ENCODE measurements at places on chromosomes 2 and 18.

GRCh38 chr2:136110526-136110925 is 7.4 kb downstream of the CXCR4 start:
- no peak for DNase-seq

DNA sequence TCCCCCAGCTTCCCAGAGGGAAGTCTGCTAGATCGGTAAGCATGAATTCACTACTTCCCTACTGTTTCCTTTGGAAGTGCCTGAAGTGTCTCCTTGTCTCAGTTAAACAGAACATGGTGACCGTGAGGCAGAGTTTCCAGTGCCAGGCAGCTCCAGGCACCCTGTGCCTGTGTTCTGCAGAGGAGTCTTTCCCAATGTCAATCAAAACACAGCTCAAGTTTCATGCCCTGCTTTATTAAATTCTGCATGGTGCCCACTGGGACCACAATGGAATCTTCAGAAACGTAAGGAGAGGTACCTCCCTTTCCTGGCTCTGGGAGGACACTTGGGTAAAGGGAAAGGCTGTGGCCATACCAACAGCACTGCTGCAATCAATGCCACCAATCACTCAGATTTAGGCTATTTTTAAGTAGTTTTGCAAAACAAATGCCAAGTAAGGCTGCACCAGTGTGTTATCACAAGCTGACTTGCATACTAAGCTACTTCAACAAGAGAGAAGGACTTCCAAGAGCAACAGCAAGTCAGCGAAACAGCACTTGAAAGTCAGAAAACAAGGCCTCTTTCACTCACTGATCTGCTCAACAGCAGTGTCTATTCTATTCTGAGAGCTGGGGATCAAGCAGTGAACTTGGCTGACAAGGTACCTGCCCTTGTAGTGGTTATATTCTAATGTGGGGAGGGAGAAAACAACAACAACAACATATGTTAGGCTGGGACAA is 14.9 kb downstream of the LPIN2 start:
- DNase-seq, result no peak

- DNase-seq, result no peak
Measured at GRCh38 chr2:55224761-55225261, 7.3 kb downstream of the CLHC1 start.

- DNase-seq, result no peak
Measured at GRCh38 chr18:24262087-24262486, 123.2 kb downstream of the CABYR start.

- DNase-seq, result no peak
Measured at GRCh38 chr2:46943881-46944798, 28.5 kb upstream of the MCFD2 start.

DNA sequence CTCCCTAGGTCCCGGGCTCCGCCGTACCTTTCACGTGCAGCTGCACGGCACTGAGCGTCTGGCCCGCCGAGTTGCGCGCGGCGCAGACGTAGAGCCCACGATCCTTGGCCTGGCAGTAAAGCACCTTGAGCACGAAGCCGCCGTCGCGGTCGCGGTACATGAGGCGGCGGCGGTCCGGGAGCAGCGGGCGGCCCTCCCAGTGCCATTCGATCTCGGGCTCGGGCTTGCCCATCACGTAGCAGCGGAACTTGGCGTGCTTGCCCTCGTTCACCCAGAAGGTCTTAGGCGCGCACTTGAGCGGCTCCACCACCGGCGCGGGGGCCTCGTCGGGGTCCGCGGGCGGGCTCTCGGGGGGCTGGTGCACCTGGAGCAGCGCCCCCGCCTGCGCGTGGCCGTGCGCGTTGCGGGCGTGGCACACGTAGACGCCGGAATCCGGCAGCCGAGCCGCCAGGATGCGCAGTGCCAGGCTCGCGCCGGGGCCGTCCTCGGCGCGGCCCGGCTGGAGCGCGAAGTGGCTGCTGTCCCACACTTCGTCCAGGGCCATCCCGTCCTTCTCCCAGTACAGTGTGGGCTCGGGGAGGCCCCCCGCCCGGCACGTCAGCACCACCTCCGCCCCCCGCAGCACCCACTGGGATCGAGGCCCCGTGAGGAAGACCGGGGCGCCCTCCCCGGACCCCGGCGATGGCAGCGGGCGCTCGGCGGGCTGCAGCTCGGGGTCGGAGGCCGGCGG is 980 bp downstream of the OBSL1 start:
- DNase-seq, result no peak

DNA sequence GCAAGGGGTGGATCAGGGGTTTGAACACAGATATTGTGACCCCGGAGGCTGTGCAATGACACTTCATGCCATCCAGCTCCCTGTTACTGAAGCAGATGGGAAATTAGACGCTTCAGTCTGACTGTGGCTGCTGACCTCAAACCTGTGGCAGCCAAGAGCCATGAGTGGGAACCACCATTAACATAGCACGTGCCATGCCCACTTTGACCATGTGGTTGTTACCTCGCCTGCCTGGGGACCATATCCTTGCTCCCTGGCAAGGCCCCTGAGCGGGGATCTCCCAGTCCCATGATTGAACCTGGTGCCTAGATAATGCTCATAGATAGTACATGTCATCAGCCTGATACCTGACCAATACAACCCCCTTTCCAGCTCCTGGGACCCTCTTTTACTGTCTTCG is 68.9 kb downstream of the CYP26B1 start:
- DNase-seq, result no peak

DNA sequence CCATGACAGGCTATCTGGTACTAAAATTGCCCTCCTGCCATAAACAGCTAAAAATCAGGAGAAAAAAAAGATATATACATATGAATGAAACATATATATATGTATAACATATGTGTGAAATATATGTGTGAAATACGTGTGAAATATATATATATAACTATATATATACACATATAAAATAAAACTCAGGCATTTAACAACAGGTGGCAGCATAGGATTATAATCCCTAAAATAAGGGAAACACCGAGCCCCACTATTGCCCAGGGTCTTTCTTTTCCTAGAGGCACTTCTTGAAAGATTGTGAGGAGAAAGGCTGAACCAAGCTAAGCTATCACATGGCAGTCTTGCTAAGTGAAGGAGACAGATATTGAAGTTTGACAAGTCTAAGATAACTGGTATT is 65.9 kb upstream of the CYTIP start:
- DNase-seq, result no peak

DNA sequence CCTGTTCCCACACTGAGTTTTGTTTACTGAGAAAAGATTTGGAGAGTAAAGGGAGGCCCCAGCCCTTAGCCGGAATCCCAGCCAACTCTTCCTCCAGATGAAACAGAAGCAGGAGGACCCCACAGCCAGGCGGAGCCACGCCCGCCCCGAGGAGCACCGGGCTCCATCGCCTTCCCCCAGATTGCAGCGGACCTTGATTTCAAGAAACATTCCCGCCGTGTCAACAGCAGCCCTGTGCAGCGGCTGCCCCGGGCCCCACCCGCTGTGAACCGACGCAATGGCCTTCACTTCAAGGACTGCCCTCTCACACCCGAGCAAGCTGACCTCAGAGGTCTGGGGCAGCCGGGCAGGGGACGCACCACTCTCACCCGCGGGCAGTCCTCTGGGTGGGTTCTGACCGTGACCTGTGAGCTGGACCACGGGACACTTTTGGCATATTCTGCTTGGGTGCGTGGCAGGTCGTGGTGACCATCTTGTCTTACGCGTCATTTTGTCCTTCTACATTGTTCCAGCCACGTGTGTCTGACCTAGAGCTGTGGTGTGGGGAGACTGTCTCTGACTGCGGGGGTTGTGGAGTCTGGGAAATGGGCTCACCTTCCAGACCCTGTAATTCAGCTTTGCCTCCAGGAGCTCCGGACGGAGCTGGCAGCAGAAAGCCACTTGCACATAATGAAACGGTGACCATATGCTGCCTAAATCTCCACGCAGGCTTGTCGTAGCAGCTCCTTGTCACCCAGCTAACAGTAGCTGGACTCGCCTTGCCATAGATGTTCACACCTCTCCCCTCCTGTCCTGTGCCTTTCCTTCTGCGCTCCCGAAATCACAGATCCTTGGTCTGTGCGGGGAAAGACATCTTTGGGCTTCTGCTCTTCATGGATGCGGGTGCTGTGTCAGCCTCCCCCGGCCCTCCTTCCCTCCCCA is 32.0 kb upstream of the INHBB start:
- no peak for DNase-seq

GRCh38 chr18:38790786-38791185 is 1225.2 kb upstream of the CELF4 start:
- no peak for DNase-seq

GRCh38 chr2:172153156-172153555 is 50.5 kb upstream of the DLX2 start:
- DNase-seq, result no peak

DNA sequence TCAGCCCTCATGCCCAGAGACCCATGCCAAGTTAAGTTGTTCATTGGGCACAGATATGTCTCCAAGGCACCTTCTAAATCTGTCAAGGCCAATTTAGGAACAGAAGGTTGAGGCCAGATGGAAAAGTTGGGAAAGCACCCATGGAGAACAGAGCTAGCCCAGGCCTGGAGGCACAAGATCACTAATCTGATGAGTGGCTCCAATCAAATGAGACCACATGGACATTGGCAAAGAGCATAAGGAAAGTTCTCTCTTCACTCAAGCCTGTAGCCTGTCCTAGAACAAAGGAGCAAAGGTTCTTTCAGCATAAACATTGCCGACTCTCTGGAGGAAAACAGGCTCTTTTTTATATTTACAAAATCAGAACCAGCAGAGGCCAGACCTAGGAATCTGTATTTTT is 154.8 kb downstream of the RNF152 start:
- no peak for DNase-seq

DNA sequence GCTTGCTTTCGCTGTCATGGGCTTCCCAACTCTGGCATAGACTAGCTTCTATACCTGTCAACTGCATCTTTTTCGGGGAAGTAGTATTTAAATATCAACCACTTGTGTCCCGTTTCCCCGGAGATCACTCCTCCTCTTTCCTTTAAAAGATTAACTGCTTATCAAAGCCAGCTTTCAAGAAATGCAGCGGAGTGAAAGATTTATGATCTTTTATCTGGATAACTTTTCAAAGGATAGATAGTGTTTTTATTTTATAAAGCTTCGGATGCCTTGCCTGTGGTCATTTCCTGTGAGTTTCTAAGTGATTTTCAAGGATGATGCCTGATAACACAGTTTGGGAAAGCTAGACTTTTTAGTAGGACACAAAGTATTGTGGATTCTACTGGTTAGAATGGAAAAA is 2.9 kb upstream of the IGFBP5 start:
- DNase-seq, result no peak

DNA sequence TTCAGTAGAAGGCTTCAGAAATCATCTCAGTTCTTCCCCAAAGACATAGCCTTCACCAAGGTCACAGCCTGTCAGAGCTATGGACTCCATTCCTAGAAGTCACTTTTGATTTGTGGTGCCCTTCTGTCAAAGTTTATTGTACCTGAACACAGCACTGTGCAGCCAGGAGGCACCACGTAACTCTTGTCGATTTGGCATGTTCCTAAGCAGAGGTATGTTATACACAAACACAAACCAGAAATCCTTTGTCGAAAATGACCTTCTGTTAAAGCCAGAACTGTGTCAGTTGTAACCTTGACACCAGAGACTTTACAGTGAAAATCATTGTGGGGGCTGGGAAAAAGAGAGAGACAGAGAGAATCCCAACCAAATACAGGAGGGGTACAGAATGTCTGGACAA is 62.6 kb upstream of the SGPP2 start:
- no peak for DNase-seq

- DNase-seq, result no peak
Measured at GRCh38 chr2:239261356-239261755, 139.5 kb downstream of the HDAC4 start.

DNA sequence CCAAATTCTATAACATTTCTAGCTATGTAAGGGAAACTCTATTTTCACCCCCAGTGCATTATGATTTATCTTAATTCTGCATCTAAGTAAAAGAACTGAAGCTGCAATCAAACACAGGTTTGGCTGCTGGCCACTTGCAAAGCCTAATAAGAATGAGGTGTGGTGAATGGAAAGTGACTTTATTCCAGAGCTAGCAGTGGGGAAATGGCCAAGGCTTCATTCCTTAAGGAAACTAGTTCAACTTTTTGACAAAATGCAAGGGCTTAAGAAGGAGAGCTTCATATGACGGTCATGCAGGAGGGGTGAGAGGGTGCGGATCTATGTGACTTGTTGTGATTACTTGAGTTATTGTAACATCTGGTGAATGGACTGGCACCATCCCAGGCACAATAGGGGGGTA is 1802.0 kb downstream of the SUCLG1 start:
- DNase-seq, result no peak

DNA sequence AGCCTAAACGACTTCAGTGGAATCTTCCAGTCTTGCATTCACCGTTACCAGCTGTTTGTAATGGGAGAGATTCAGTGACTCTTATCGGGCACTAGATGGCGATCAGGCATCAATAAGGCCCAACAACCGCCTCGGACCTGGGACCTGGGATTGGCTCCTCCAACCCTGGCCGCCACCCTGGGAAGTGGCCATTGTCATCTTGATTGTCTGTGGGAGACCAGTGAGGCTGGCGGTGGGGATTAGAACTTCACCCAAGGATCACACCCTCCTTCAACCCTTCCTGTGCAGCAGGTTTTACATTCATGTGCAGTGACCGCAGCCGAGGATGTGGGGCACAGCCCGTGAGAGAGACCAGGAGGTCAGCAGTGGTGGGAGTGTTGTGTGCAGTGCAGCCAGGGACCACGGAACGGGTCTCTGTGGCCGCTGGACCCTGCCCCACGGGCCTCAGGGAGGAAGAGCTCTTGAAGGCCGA is 85.3 kb downstream of the SPP2 start:
- DNase-seq, result peak; percentile 35

DNA sequence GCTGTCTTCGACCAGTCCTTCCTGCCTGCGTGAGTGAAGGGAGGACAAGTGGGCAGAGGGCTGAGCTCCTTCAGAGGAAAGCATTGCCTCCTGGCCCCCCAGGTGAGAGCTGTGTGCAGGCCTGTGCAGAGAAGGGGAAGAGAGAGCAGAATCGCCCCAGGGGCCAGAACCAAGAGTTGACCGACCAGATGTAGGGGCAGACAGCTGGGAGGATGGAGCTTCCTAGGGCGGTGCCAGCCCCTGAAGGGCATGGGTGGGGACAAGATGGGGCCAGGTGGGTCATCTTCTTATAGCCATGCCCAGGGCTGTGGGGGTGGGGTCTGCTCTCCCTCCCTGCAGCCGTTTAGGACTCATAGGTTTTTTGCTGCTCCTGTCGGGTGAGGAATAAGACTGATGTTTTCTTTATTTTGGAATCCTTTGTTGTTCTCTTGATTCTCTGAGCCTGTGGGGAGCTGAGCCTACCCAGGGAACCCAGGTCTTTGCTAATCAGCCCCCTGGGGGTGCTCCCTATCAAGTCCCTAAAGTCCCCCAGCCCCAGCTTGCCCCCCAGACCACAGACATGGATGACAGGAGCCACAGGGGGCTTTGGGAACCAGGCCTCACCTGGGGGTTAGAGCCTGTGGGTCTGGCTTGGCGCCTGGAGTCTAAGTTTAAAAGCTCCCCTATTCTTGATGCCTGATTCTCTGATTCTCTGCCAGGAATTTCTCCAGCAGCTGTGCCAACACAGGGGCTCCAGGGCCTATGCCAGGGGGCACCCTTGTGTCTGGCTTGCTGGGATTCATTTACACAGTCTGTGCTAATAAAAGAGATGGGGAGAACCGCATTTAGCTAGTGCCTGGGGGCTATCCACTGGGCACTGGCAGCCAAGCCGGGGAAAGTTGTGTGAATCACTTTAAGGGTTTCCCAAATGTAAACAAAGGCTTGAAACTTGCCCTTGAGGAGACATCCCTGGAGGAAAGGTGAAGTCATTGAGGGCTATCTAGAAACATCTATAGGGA is 9.3 kb upstream of the EFHD1 start:
- no peak for DNase-seq

GRCh38 chr2:237150831-237151375 is 65.2 kb downstream of the COPS8 start:
- DNase-seq, result no peak

Data from urinary bladder (tissue), 4 donors.